D341Med (cell line): ENCODE measurements at places on chromosomes 12 and 14.

GRCh38 chr14:71487449-71487848, 444.8 kb upstream of the RGS6 start:
- DNase-seq, result no peak

GRCh38 chr12:52074971-52075724, 4.4 kb upstream of the SMIM41 start:
- DNase-seq, result no peak

DNA sequence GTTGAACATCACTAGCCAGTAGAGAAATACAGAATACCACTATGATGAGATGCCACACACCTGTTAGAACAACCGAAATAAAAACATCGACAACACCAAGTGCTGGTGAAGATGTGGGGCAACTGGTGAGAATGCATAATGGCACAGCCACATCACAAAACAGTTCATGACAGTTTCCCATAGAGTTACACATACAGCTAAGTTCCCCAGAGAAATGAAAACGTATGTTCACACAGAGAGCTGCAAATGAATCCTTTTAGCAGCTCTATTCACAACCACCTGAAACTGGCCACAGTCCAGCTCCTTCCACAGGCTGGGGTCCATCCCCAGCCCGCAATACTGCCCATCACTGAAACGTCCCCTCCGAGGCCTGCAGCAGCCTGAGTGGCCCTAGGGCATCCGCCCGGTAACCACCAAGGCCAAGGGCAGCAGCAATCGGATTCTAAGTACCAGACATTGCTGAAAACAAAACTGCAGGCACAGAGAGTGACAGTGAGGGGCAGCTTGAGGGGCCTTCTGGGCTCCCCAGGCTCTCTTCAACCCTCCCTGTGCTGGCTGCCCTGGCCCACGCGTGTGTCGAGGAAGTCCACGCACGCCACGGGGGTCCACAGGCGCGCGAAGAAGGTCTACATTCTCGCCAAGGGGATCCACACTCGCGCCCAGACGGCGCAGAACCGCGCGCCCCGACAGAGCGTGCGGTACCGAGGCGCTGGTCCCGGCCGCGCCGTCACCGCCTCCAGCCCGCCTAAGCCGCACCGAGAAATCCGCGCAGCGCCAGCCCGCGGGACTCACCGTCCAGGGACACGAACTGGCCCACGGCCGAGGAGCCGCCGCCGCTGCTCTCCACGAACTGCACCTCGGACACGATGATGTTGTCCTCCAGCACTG, 903 bp downstream of the BRF1 start:
- peak; percentile 65 for DNase-seq

DNA sequence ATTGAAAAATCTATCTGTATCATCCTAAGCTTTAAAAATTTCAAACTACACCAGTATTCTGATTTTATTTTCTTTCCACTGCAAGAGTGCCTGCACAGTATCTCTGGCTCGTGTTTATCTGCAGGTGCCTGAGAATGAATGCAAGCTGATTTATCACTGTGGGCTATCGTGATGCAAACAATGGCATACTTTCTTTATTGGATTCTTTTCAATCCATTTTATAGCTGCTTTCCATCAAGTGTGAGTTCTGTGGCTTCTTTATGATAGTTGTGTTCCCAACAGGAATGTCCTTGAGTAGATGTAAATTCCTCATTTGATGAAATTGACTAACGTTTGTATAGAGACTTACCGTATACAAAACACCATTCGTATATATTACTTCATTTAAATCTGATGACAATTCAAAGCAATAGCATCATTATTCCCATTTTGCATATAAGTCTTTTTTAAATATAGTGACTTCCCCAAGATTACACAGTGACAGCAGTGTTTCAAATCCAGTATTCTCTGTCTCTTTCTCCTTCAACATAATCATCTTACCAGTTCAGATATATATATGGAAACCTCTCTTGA, 160.3 kb upstream of the ABCD2 start:
- no peak for DNase-seq

- no peak for DNase-seq
Observed at GRCh38 chr14:67738740-67739504, 37.2 kb downstream of the RDH12 start.

- peak; percentile 50 for DNase-seq
Observed at GRCh38 chr12:100128512-100128908, 14.2 kb downstream of the BLTP3B start.

DNA sequence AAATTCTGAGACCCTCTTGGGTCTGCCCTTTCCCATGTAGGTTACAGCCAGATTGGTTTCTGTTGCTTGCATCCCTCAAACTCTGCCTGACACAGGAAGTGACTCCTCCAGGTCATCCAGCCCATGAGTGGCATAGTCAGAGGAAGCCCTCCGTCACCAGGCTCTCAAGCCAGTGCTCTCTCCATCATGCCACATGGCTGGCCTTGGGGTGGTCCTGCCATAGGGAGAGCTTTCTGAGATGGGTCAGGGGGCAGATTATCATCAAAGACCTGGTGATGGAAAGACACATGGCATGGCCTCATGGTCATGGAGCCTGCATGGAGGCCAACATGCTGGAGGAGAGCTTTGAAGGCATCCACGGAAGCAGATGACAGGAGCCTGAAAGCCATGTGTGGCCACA, 15.4 kb upstream of the CLMN start:
- no peak for DNase-seq

DNA sequence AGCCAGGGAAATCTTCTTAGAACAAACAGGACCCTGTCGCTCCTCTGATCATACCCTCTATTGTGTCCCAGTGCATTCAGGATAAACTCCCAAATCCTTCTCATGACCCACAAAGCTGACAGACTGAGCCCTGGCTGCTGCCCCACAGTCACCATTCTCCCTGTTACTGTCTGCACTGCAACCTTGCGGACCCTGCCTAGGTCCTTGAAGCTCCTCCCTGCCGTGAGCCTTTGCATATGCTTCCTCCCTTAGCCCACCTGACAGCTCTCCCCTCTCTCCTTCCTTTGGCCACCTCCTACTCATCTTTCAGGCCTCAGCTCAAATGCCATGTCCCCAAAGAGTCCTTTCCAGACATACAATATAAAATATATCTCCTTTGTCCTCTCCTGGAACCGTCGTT, 62.4 kb downstream of the SLC6A12 start:
- no peak for DNase-seq

GRCh38 chr12:111394480-111394879, 11.2 kb upstream of the SH2B3 start:
- DNase-seq, result no peak

DNA sequence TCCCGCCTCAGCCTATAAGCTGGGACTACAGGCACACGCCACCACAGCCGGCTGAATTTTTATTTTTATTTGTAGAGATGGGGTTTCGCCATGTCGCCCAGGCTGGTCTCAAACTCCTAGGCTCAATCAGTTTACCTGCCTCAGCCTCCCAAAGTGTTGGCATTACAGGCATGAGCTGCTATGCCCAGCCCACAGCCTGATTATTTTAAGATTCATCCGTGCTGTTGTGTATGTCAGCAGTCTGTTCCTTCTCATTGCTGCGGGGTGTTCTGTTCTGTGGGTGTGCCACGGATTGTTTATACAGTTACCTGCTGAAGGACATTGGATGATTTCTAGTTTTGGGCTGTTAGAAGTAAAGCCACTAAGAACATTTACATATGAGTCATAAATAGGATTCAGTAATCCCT, 9.6 kb upstream of the EP400 start:
- DNase-seq, result no peak
